ENCODE measurements at places on chromosomes 7 and 10.

GRCh38 chr7:5758753-5759335 is 22.6 kb downstream of the RNF216 start:
- DNase-seq: no peak

DNA sequence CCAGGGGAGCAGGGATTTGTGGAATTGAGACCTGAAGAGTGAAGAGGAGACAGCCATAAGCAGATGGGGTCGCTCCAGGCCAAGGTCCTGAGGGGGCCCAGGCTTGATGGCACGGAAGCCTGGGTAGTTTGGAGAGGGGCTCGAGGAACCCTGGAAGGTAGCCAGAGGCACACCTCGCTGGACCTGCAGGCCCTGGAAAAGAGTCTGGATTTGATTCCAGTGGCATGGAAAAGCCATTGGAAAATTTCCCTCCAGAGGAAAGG is 31.8 kb downstream of the CXCL12 start:
- no peak for DNase-seq

GRCh38 chr7:76016191-76016947 is 22.0 kb upstream of the TMEM120A start:
- DNase-seq: peak; percentile 14

DNA sequence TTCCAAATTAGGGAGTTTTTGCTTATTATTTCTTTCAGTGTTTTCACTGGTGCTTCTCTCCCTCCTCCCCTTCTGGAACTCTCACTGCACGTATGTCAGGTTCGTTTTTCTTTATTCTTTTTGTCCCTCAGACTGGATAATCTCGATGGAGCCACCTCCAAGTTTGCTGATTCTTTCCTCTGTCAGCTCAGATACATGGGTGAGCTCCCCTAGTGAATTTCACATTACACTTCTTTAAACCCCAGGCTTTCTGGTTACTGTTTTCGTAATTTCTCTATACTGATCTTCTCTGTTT is 20.8 kb upstream of the NCAPG2 start:
- no peak for DNase-seq

DNA sequence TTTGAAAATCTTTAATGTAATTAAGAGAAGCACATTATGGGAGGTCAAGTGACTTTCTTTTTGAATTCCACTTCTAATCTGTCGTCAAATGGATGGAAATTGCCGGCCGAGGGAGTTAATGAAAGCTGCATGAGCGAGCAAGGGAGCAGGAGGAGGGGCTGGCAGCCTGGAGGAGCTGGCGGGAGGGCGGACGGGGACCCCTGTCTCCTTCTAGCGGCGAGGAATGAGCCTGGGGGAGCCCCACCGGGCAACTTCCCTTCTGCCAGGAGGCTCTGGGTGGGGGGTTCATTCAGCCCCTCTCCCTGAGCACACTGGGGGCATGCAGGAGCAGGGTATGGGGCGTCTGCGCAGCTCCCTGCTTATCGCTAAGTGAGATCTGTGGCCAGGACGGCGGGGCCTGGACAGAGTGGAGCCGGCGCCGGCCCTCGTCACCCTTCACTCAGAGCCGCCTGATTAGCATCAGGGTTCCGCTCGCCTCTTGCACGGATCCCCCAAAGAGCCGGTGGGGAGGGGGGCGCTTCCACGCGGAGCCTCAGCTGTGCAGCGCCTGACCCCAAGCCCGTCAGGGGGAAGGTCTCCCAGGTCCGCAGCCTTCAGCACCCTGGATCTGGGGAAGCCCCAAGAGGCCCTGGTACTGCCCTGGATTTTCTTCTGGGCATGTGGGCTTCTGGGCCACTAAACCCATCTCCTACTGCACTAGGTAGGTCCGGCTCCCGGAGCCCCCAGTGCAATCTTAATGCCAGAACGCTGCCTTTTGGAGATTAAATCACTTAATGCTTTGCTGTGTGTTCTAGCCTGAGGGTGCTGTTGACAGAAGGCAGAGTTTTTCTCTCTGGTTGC is 680.8 kb downstream of the LRMDA start:
- DNase-seq: no peak

GRCh38 chr7:70457482-70457881 is 674.5 kb upstream of the GALNT17 start:
- DNase-seq: no peak

DNA sequence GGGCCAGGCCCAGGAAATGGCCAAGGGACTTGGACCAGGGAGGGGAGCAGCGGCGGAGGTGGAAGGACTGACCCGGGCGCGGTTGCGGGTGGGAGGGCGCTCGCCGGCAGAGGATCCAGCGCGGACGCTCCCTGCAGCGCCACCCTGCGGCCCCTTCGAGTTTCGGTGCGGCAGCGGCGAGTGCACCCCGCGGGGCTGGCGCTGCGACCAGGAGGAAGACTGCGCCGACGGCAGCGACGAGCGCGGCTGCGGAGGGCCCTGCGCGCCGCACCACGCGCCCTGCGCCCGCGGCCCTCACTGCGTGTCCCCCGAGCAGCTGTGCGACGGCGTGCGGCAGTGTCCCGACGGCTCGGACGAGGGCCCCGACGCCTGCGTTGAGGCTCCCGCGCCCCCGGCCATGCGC is 16.8 kb upstream of the ZNF467 start:
- no peak for DNase-seq

DNA sequence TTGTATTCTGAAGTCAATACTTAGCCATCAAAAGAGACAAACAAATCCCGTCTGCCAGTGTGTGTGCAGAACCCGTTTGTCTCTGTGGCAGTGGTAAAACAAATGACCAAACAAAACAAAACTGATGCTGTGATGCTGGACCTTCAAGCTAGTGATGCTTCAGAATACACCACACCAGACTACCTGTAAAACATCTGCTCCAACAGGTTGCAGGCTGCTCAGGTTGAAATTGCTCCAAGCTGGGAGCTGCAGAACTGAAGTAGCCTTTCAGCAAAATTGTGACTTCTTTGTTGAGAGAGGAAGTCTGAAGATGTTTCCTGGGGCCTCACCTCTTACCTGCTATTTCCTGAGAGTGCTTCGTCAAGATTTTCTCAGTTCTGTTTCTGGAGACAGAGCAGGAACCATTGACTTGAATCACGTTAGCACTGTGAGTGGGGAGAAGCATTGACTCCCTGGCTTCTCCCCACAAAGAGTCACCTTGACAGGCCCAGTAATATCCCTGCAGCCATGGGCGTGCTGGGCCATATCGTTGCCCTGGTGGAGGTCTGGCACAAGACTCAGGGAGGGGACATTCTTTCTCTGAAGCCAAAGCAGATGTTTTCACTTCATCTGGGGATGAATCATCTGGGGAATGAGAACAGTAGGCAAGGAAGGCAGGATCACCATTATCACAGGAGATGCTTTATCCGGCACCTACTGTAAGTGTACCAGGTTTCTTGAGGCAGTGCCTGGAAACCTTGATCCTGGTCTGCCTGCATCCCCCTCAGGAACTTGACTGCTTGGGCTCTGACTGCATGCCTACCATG is 80.2 kb downstream of the RBM20 start:
- DNase-seq: no peak

GRCh38 chr7:138755331-138755747 is 42.5 kb upstream of the TMEM213 start:
- DNase-seq: peak; percentile 58

- DNase-seq: no peak
Observed at GRCh38 chr10:113720386-113720785, 31.1 kb upstream of the PLEKHS1 start.

DNA sequence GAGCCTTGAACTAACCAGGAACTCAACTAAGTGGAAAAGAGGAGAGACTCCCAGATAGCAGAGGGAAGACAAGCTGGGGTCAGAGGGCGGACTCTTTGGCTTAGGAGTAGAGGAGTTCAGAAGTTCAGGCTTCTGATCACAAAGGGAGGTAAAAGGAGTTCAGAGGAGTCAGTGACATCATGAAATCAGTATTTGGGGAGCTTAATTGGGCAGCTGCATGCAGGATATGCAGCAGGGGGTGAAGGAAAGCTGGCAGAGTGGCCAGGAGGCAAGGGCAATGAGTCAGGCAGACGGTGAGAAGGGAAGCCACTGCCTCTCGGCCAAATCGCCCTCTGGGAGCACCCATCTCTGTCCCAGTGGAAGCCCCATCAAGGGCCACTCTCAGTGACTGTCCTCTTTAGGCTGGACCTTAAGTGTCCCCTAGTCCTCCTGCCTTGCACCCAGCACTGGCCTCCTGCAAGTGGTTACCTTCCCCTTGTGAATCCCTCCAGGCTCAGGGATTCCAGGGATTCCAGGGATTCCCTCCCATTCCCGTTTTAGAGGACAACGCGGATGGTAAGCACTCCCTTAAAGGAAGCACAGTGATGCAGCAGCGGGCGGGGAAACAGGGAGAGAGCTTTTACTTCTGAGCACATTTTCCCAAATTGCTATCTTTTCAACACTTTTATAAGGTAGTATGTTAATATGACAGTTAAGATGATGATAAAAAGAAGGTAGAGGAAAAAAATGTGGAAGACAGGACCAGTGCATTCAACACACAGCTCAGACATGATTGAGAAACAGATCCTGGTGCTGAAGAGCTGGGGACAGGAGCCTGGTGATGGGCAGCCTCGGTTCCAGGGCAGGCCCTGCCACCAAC is 72.6 kb downstream of the KCNMA1 start:
- no peak for DNase-seq

DNA sequence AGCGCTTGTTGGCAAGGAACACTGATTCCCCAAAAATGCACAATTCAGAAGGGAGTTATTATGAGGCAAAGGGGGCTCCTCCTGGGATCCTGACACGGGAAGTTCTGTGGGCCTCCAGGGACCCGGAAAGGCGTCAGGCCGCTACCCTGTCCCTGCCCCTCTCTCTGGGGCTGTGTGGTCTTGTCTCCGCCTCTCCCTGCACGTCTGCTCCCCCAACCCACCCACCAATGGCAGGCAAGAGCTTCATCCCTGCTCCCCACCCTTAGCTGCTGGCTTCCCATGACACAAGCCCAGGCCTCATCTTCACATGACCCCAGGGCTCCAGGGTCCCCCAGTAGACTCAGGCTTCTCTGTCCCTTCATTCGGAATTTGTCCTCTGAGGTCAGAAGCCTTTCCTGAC is 31.0 kb upstream of the ADRB1 start:
- DNase-seq: no peak

DNA sequence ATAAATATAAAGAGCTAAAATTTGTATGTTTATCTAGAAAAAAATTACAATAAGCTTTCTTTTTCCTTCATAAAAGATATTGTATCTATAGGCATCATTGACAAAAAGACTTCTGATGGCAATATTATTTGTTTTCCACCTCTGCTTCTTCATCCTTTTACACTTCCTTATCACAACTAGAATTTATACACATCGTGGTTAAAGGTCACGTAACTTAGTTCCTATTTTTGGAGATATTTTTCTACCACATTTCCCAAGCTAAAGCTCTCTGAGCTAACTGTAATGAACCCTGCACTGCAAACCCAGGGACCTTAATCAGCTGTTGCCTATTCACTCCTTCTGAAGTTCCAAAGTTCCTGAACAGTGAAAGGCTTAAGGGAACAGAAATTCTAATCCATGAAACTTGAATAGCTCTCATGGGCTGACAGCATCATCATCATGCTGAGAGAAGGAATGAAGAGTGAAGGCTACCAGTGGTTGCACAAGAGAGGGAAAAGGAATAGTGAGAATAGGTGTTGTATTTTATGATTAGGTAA is 106.1 kb upstream of the SLC13A1 start:
- DNase-seq: no peak

GRCh38 chr10:100528921-100529474 is 673 bp downstream of the NDUFB8 start:
- no peak for DNase-seq

- no peak for DNase-seq
Observed at GRCh38 chr10:92999191-92999590, 61.4 kb upstream of the CYP26C1 start.

DNA sequence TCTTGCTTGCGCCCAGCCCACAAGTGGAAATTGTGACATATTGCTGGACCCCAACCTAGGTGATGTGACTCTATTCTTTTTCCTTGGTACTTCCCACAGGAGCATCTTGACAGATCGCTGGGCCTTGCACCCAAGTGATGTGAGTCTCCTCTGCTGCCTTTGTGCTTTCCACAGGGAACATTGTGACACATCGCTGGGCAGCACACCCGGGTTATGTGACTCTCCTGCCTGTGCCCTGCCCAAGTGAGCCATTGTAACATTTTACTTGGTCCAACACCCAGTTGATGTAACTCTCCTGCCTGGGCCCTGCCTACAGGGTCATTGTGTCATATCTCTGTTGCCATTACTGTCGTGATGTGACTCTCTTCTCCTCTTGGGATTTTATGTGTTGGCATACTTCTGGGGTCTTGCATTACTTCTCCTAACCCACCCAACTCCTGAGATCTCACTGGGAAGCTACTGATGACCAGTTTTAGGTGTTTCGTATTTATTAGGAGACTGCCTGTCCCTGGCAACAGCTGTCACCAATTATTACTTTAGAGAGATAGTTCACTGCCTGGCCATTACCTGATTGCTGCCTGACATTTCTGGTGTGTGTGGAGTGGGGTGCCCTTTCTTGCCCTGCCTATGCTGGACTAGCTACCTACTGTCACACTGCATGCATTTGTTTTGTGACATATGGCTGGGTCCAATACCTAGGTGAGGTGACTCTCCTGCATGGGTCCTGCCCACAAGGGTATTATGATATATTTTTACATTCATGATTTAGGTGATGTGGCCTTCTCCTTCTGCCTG is 45.4 kb upstream of the ZNF680 start:
- no peak for DNase-seq

DNA sequence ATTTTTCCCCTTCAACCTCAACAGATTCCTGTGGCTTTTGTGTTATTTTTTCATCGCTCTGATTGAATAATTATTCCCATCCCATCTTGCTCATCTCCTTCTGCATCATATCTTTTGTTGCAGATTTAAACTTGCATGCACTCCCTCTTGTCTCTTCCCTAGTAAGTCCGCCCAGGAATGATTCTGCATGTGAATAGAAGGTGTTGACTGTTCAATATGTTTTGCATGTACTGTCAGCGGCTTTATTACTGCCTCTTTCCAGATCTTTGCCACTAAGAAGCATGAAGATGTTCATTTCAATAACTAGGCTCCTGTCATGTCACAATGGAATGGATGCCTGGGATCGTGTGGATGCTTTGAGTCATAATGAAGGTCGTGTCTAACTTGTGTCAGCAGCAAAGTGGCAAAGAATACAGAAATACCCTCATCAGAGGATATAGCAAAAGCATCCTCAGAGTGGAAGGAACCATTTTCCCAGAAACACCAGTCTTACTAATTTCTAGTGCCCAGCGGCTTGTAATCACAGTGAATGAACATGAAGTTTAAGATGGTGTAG is 62.6 kb upstream of the SEM1 start:
- no peak for DNase-seq

- no peak for DNase-seq
Observed at GRCh38 chr10:113499806-113500205, 53.0 kb upstream of the HABP2 start.

- DNase-seq: peak; percentile 67
Observed at GRCh38 chr10:28947171-28947570, 269.9 kb downstream of the BAMBI start.

- peak; percentile 27 for DNase-seq
Observed at GRCh38 chr7:66626331-66626934, 2.2 kb upstream of the KCTD7 start.

DNA sequence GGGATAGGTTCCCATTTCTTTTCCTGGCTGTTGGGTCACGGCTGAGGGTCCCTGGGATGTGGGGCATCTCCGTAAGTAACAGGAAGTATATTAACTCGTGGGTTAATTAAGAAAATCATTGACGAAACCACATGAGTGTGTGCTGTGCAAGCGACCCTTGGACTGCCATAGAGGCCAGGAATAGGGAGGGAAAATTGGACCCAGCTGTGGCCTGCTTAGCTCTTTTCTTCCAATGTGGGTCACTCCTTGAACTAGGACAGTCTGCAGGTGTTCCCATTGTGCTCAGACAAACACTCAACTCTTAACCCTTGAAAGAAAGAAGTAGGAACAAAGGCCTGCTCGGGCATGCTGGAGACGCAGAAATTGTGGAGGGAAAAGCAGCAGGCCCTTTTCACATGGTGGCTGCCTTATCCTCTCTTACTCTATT is 25.6 kb upstream of the PLEKHA1 start:
- DNase-seq: no peak

All from fibroblast of lung (primary cell).